Fibroblast of villous mesenchyme (primary cell): ENCODE measurements at places on chromosomes 16 and 17.

DNA sequence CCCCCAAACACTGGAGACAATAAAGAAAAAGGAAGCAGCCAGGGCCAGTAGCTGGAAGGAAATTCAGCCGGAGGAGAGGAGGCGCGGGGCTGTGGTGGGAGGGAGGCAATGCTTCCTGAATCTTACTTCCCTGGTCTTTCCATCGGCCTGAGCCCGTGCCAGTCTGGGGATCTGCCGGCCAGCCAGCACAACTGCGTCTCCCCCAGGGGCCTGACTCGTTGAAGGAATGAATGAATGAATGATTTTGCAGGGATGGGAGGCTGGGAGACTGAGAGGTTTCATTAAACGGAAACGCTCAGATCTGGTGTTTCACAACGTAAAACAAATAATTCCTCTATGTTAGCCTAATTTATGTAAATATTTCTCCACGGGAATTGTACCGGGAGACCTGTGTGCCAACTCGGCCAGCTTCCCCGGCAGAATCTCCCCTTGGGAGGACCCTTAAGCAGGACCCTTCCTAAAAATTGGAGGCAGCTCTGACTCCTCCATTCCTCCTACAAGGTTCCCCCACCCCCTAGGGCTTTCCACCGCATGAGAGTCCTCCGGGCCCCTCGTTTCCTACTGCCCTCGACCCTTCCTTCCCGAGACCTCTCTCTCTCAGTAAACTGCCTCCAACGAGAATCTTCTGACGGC, 1.3 kb upstream of the BAIAP2 start:
- no peak for DNase-seq

DNA sequence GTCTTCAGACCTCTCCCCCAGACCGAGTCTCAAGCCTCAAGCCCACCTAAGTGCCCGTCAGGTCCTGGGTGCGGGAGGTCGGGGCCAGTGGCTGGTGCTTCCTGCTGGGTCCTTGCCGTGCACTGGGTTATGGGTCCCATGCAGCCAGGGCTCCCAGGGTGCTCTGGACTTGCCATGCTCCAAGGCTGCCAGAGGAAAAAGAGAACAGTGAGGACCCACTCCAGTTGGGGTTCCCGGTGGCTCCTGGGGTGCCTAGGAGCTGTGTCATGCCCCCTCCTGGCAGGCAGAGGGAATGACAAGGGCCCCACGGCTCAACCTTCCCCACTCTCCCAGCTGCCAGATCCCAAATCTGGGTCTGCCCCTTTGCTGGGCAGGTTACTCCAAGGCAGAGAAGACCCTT, 3.8 kb downstream of the SNX20 start:
- no peak for DNase-seq

DNA sequence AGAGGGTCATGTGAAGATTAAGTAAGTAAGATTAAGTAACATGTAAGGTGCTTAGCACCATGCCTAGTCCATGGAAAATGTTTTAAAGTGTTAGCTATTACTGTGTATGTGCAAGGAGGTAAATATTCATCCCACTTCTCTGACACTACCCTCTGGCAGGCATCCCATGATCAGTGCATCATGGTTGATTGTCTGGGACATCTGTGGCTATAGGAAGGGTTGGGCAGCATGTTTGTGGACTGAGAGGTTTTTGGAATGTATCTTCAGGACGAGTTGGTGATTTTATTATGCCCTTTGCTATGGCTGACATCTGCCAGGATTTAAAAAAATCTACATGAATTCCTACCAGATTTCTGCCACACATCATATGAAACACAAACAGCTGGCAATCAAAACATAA, 6.5 kb upstream of the TAOK1 start:
- DNase-seq = no peak

DNA sequence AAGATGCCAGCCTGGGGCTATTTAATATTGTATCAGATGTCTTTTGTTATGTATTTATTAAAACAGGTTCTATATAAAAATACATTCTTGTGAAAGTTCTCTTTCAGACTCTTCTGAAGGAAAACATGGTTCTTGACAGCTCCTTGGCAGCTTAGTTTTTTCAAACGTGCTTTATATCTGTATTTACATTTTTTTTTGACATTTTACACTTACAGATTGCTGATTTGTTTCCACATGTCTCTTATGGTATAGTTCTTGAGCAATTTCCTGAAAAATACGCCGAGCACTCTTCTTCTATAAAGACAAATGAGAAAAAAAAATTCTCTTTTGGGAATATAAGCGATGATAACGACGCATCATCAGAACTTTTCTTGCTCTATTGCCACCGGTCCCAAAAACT, 9.5 kb downstream of the IGSF6 start:
- no peak for DNase-seq
